NCI-H187 (cell line): ENCODE measurements at places on chromosomes 13 and 19.

- no peak for DNase-seq
These were observed 9.4 kb upstream of the DOCK9 start for GRCh38 chr13:98987275-98987674.

DNA sequence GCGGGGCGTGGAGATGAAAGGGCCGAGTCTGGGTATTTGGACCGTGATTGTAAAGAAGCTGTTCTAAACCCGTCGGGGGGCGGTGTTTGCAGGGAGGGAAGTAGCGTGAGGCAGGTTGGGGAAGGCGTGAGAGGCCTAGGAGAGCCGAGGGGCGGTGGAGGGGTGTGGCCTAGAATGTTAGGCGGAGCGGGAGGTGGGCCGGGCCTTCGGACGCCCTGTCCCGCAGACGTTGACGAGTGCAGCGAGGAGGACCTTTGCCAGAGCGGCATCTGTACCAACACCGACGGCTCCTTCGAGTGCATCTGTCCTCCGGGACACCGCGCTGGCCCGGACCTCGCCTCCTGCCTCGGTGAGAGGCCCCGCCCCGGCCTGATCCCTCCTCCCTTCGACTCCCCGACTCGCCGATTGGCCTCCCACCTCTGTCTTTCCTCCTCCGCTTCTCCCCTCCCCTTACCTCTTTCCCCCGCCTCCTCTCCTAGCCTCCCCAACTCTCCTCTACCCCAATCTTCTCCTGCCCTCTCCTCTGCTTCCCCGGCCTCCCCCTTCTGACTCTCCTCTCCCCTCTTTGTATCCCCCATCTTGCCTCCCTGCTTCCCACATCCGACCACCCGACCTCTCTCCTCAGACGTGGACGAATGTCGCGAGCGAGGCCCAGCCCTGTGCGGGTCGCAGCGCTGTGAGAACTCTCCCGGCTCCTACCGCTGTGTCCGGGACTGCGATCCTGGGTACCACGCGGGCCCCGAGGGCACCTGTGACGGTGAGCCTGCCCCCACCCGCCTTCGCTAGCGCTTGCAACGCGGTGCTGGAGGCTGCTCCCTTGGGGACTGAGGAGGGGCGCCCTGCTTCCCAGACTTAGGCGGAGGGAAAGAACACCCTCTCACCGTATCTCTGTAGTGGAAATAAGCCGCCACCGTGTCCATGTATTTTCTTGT lies 12.8 kb downstream of the LTBP4 start:
- DNase-seq, result peak; percentile 70

DNA sequence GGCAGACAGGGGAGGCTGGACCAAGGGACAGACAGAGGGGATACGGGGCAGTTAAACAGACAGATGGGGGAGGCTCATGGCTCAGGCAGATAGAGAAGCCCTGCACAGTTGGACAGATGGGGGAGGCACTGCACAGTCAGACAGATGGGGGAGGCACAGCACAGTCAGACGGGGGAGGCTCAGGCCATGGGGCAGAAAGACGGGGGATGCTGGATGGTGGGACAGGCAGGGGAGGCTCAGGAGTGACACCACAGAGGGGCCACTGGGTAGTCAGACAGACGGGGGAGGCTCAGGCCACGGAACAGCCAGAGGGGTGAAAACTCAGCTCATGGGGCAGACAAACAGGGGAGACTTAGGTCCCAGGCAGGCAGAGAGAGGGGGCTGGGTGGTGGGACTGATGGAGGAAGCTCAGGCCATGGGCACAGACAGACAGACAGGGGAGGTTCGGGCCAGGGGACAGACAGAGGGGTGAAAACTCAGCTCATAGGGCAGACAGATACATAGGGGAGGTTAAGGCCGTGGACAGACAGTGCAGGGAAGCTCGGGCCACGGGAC lies 886 bp downstream of the MFSD12 start:
- DNase-seq, result no peak

- no peak for DNase-seq
These were observed 616.6 kb downstream of the FGF9 start for GRCh38 chr13:22287343-22287920.

GRCh38 chr19:27767234-27767633 lies 1445.7 kb downstream of the UQCRFS1 start:
- DNase-seq, result no peak

DNA sequence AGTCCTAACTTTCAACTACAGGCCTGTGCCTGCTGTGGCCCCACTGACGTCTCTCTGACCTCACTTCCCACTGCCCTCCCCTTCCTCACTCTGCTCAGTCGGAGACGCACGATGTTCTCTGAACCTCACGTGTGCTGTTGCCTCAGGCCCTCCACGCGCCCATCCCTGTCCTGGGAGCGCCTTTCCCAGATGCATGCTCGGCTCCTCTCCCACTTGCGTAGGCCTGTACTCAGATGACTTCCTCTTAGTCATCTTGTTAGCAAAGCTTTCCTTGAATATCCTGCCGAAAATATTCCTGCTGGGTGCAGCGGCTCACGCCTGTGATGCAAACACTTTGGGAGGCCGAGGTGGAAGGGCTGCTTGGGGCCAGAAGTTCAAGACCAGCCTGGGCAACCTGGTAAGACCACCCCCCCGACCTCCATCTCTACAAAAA lies 9.3 kb upstream of the SYT5 start:
- no peak for DNase-seq

DNA sequence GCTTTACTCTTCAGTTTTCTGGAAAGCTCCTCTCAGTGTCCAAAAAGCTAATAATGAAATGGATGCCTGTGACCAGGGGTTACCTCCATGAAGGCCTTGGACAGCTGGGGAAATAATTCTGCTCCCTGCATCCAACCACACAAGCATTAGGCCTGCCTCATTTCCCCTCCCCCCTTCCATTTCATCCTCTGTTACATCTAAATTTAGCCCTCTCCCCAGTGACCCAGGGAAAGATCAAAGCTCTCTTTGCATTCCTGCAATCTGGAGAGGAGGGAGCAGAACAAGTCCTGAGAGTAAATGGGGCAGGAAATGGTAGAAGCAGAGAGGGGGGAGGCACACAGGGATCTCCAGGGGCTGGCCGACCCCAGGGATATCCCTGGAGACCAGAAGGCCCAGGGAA lies 452.7 kb downstream of the TSHZ3 start:
- no peak for DNase-seq

DNA sequence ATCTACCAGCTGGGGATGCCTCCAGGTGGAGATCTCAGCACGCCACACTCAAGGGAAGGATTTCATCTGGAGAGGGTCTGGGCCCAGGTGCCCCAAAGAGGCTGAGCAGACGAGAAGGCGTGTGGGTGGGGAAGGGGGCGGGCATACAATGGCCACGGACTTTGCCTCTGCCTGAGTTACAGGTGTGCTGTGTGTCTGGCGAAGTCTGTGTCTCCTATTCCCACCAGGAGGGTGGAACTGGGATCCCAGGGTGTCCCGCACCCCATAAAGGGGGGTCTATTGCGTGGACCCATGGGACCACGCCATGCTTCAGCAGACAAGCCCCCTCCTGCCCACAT lies 3.6 kb downstream of the TLE2 start:
- DNase-seq, result no peak

- no peak for DNase-seq
These were observed 4.3 kb downstream of the ERCC1 start for GRCh38 chr19:45419396-45419795.

- no peak for DNase-seq
These were observed 116.2 kb upstream of the ZNF536 start for GRCh38 chr19:30255791-30256495.

GRCh38 chr13:33730147-33730546 lies 87.8 kb upstream of the RFC3 start:
- no peak for DNase-seq

DNA sequence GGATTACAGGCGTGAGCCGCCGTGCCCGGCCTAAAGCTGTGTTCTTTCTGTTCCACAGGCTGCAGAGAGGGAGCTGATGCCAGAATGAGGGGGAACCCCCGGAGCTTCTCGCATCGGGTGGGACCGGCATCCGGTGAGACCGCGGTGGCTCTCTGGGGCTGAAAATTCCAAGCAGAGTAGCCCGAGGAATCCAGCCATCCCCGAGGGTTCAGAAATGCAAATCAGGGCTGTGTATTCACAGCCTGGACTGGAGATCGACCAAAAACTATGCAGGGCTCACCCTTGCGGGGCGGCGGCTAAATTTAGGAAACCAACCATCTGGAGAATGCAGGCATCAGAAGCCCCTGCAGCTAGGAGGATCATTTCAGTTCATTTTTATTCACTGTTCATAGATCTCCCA lies 99.2 kb downstream of the GNG7 start:
- no peak for DNase-seq

GRCh38 chr19:24071078-24071477 lies 15.9 kb upstream of the ZNF254 start:
- DNase-seq, result no peak

DNA sequence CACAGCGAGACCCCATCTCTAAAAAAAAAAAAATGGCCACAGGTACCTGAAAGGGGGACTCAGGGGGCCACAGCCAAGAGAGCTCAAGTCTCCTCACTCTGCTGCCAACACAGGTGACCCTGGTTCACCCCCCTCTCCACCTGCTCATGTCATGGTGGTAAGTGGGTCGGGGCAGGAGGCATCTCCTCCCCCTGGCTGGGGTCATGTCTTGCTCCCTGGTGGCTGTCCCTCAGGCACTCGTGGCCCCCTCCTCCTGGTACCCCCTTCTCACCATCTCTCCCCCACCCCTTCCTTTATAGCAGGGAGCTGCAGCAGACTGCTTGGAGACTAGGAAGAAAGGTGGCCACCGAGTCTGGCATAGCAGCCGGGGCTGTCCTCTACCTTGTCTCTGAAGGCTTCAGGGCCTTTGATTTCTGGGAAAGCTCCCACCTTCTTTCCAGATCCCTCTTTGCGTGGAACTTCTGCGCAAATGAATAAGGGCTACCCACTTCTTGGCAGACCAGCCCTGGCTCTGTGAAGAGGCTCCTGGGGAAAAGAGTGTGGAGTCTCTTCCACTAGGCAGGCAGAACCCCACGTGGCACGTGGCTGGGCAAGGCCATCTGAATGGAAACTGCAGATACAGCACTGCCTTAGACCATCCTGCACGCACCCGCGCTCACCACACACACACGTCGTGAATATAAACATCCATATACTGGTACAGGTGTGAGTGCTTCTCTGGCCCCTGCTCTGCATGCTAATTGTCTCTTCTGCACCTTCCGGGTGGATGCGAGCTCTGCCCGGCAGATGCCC lies 20.1 kb upstream of the MIER2 start:
- no peak for DNase-seq

DNA sequence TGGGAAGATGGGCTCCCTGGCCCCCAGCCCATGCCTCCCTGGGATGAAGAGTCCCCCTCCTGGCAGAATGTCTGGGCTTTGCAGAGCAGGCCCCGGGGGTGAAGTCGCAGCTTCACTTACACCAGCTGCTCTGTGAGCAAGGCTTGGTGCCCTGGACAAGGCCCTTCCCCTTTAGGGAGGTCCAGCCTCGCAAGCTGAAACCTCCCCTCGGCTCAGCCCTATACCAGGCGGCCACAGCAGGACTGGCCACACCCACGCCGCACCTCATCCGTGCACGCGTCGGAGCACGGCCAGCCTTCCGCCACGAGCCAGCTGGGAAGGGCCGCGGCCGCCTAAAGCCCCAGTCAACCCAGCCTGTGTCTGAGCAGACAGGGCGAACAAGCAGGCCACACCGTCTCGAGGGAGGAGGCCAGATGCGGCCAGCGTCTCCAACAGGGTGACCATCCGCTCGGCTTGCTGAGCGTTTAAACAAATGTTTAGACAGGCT lies 83.2 kb upstream of the MCF2L start:
- peak; percentile 69 for DNase-seq

- DNase-seq, result no peak
These were observed 256.9 kb downstream of the SPRY2 start for GRCh38 chr13:80083853-80084676.

- no peak for DNase-seq
These were observed 156.9 kb downstream of the USP12 start for GRCh38 chr13:27014406-27015359.

DNA sequence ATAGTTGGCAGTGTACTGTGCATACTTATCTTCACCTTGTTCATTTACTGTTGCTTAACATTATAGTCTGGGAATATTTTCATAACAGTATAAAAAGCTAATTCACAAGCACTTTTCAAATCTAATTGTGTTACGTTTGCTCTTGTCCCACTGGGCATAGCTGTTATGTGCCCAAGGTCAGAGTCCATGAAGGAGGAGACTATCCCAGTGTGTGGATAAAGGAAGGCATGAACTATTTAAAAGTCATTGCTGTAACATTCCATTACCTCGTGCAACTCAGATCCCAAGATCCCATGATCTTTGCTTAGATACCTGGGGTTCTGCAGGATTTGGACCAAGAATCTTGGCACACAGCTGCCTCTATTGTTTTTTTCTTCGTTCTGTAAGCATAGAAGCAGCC lies 35.1 kb upstream of the RFXAP start:
- no peak for DNase-seq

GRCh38 chr13:107422421-107422820 lies 792.9 kb downstream of the LIG4 start:
- no peak for DNase-seq

DNA sequence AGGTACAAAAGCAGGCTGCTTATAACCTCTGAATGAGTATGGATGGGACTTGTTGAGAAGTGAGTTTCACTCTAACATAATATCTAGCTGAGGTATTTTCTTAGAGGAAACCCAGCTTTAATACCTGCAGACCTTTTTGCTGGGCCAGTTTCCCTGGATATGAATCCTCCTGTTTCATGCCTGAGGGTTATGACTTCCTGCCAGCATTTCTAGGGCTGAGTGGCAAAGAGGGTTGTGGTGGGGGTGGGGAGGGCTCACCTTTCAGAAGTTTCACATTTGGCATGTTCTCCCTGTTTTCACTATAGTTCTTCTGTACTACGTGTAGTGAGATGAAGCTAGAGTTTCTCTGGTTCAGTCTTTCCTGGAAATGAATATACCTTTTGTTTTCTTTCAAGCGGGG lies 73.7 kb downstream of the LACC1 start:
- no peak for DNase-seq

- DNase-seq, result no peak
These were observed 1.5 kb downstream of the HS6ST3 start for GRCh38 chr13:96091164-96092117.

GRCh38 chr19:35153701-35154524 lies 622 bp upstream of the FXYD5 start:
- DNase-seq, result no peak

- peak; percentile 11 for DNase-seq
These were observed 75.8 kb upstream of the UBAC2 start for GRCh38 chr13:99124794-99125316.

DNA sequence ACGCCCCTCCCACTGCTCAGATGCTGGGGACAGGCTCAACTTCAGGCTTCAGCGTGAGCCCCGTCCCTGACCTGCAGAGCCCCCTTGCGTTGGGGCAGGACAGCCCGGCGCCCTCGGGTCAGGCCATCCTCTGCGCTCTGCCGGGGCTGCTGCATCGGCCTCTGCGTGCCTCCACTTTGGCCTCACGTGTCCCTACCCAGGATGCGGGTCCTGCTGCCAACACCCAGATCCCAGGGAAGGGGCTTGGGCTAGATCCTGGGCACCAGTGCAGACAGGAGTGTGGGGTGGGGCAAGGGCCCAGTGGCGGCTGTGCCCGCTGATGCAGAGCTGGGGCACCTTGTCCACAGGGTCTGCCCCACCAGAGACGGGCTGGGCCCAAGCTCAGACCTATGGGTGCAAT lies 13.0 kb downstream of the CBARP start:
- DNase-seq, result no peak

DNA sequence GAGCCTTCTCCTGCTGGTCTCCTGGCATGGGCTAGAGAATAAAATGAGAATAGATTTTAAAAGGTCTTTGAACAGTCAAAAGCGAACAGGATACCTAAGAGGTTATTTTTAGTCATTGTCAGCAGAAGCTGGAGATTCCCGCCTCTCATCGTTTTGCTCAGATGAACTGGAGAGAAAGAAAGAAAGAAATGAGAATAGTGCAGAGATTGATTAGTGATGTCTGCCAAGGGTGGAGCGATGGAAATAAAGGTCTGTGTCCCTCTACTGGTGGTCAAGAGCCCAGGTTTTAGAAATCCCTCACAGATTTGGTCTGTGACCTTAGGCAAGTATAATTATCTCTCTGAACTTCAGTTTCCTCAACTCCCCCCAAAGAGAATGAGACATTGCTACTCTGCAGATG lies 5.3 kb downstream of the NCAN start:
- no peak for DNase-seq
